ENCODE measurements at places on chromosomes 1 and 21.

GRCh38 chr1:80882553-80882952 lies 918.2 kb upstream of the ADGRL2 start:
- no peak for DNase-seq

DNA sequence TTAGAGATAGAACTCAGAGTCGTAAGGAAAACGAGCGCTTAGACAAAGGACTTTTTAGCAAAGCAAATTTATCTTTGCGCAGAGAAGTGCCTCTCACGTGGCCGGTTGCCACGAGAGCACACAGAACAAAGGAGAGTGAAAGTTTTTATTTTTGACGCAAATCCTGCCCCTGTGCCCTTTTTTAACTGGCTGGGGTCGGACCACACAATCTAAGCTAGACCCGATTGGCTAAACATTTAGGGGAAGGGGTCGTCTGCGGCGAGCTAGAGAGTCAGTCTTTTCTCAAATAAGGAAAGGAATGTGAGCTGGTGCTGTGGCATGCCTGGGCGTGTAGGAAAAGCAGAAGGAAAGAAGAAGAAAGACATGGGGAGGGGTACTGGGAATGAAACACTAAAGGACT lies 2.4 kb downstream of the KRTAP10-2 start:
- DNase-seq = no peak

DNA sequence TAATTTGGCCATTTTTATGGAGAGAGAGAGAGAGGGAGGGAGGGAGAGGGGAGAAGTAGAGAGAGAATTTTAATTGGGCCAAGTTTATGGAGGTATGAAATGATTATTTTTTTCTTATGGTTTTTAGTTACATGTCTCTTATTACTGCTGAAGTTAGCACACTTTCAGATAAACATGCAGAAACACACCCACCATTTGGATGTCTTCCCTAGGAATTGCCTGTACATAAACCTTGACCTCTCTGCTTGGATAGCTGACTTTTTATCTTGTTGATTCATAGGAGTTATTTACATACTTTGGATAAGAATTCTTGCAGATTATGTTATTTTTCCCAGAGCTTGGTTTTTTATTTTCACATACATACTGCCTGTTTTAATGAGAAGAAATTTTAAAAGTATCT lies 310.2 kb upstream of the ADAMTS5 start:
- DNase-seq = no peak

- no peak for DNase-seq
Observed at GRCh38 chr1:168488138-168488537, 55.7 kb downstream of the XCL2 start.

GRCh38 chr1:51301152-51301843 lies 29.1 kb downstream of the TTC39A start:
- DNase-seq = no peak
